Activated T-helper 2 cell treated with anti-CD3 and anti-CD28 coated beads, Interferon-gamma antibody, Interleukin-2, Interleukin-4, amounts not matched to agents 10 μg/mL and 5 μg/mL and 100 μg/mL, durations not matched to agents 14 hours and 24 hours and 36 hours (primary cell): ENCODE measurements at places on chromosomes 3 and 15. TPM values are rescaled to one million over a fixed set of nuclear protein-coding genes. Genes with fewer than 3 reads are reported as not detected.

MESP2 gene
- 0.39 and 0.41 TPM in 2 replicates for total RNA-seq

- DNase-seq: no peak
Measured at GRCh38 chr15:71109905-71110304, 5.4 kb upstream of the THSD4 start.

GRCh38 chr3:156434921-156435320, 120.0 kb downstream of the SSR3 start:
- no peak for DNase-seq

DNA sequence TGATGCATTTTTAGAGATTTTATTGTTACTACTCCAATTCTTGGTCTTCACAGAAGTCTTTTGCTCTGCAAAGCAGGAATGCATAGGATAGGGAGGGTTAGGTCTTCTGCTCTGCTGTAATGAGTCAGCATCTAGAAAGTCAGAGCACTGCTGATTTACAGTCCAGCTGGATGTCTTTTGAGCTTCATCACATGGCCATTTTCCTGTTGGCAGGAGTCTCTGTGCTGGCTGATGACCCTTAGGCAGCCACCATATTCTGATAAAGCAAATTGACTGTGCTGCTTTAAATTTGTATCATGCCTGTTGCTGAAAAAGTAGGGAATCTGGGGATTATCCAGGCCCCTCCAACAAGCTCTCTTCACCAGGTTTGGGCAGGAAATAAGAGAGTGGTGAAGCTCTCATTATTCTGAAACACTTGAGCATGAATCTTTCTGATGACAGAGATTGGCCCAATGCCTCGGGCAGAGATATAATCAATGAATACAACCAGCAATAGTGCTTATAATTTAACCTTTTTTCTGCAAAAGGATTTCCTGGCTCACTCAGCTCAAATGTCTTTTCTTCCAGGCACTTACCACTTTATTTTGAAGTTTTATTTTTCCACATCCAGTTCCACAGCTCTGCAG, 9.7 kb upstream of the CRBN start:
- no peak for DNase-seq

GRCh38 chr15:34367101-34368081, at the start of gene LPCAT4:
TSS of gene LPCAT4 (minus strand) at chr15:34367196. CDS start at chr15:34367100, 96 bp downstream.
- DNase-seq: peak; percentile 88

DNA sequence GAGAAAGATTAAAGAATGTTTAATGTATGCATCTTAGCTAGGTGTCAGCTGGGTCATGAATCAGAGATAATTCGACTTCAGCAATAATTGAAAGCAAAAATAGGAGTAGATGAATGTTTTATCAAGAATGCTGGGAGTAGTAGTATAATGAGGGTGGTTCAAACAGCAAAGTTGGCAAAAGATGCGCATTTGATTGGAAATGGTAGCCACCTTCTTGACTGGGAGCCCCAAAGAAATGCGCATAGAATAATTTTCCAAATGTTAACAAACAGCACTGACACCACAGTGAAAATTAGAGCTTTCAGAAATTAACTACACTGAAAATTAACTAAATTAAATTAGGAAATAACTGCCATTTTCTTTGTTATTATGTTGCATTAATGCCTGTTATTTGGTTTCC, 195.8 kb downstream of the TUSC7 start:
- DNase-seq: no peak

DNA sequence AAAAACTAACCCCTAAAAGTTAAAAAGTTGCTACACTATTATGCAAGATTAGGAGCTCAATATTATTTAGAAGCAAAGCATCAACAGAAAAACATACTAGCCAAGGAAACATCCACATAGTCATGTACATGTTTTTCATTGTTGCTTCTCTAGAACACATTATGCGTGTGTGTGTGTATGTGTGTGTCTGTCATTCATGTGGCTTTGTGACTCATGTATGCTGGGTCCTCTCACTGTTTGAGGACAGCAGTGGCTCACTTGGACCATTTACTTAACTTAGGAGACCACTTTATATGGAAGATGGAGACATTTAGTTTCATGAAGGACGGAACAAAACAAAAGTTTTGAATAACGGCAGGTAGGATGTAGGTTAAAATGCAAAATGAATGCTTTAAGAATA, 219.4 kb upstream of the THBS1 start:
- DNase-seq: no peak

DNA sequence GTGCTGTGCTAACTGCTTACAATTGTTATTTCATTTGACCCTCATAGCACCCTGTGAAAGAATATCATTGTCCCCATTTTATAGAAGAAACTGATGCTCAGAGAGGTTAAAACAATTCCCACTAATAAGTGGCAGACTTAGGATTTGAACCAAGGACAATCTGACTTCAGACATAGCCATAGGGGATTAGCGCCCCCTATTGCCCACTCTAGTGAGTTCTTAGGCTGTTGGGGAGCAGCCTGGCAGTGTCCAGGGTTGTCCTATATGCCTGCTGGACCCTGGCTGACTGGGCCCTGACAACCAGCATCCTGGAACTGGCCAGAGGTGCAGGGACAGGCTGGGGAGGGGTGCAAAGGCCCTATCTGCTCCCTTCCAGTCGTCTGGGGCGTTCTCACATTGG, 15.4 kb downstream of the DPH3 start:
- no peak for DNase-seq

GRCh38 chr3:17138246-17139039, 253.7 kb downstream of the PLCL2 start:
- DNase-seq: no peak

DNA sequence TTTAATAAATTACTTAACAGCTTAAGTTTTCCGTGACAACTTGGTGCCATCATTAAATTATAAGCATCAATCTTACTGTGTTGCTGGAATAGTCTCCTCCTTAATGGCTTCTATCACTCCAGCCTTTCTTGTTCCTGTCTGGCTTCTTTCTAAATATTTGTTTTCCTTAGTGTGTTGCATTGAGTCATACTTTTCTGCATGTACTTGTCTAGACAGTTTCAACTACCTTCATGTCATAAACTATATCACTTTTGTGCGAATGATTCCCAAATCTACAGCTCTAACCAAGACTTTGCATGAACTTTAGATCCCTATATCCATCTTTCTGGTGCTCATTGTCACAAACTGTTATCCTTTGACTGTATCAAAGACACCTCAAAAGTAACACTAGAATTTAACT, 78.4 kb downstream of the AKAP13 start:
- DNase-seq: no peak

DNA sequence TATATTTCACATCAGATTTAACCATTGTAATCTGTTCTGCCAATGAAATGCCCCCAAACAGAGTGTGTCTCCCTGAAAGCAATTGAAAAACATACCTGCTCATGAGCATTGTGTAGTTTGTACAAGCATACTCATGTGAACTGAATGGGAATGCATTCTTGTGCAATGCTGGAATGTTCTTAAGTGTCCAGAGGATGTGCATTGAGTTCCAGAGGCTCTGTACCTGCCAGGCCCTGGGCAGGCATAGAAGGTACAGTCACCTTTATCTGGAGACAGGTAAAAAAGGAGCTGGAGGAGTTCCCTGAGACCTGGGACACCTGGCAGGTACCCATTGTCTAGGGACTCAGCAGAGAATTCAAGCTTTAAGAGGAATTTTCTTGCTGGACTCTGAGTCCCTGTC, 2.8 kb downstream of the MRAS start:
- no peak for DNase-seq

- DNase-seq: no peak
Measured at GRCh38 chr15:93779341-93779740, 452.0 kb upstream of the MCTP2 start.

GRCh38 chr3:46710671-46711295, 6.9 kb downstream of the PRSS50 start:
- no peak for DNase-seq

- DNase-seq: no peak
Measured at GRCh38 chr15:78075490-78076230, 1.9 kb downstream of the TBC1D2B start.

GOLGA8T gene
- not detected in 2 replicates for total RNA-seq

TERC gene
- 7.0 and 9.8 TPM in 2 replicates for total RNA-seq
